ENCODE measurements at places on chromosomes 2 and 18. TPM values are rescaled to one million over a fixed set of nuclear protein-coding genes. Genes with fewer than 3 reads are reported as not detected.

DNA sequence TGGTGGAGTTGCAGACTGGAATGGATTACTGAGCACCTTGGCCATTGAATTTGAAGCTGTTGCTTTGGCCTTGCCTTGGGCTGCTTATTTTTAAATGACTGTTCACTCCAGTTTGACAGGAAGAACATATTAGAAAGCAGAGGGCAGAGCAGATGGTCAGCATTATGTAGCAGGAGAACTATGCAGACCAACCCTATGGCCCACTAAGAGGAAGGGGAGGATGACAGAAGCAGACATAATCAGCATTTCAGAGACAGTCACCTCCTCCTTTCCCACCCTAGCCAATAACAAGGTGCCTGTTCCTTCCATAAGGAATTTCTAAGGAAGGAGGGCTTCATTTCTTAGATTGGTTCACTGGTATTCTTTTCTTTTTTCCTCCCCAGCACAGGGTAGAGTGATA, 2.4 kb downstream of the CHRNA1 start:
- DNase-seq, result no peak

GRCh38 chr2:133760376-133760775, 192.1 kb upstream of the NCKAP5 start:
- DNase-seq, result no peak

DNA sequence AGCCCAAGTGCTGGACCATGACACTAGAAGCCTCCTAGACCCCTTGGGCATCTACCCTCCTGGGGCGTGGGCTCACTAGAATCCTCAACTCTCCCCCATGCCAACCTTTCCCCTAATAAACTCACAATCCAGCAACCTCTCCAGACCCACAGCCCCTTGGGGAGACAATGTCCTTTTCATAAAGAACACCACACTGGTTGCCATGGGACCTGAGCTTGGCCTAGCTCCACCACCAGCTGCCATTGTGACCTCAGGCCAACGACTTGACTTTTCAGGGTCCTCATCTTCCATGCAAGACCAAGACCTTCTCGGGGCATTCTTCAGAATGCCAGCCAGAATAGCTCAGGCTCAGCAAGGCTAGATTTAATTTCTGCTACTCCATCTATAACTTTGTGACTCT, 128.1 kb upstream of the NPAS2 start:
- no peak for DNase-seq

DSEL gene
- 49.8 TPM for total RNA-seq

GRCh38 chr18:46337271-46337670, 233.1 kb downstream of the HAUS1 start:
- no peak for DNase-seq

DNA sequence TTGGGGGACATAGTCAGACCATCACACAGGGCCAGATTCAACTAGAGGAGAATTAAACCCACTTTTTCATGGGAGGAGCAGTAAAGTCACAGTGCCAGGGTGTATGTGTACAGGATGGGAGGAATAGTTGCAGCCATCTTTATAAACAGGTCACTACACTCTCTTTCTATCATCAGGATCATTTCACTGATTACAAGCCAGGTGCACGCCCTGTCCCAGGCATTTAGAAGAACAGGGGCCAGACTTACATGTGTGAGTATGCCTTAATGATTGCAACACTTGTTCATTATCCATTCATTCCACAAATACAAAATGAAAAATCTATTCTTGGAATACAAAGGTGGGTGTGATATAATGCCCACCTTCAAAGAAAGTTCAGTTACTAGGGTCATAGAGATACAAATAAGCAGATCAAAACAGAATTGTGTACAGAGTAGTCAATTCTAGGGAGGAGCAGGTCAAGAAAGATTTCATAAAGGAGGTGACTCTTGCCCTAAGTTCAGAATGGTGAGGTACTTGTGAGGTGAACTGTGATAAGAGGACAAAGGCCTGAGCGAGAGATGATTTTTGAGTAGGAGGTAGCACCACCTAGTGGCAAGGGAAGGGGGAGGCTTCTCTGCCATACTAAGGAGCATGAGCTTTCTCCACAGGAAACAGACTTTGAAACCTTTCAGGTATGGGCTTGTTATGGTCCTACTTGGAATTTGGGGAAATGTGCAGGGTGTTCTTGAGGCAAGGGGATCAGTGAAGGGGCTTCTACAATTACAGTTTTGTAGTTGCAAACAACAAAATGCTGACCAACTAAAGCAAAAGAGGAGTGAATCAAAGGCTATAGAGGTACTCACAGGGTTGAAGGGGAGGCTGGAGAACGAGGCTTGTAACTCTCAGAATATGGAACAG, 156.3 kb downstream of the SUCLG1 start:
- no peak for DNase-seq

DIPK1C gene
- total RNA-seq, result not detected

SGPP2 gene
- total RNA-seq, result not detected

DNA sequence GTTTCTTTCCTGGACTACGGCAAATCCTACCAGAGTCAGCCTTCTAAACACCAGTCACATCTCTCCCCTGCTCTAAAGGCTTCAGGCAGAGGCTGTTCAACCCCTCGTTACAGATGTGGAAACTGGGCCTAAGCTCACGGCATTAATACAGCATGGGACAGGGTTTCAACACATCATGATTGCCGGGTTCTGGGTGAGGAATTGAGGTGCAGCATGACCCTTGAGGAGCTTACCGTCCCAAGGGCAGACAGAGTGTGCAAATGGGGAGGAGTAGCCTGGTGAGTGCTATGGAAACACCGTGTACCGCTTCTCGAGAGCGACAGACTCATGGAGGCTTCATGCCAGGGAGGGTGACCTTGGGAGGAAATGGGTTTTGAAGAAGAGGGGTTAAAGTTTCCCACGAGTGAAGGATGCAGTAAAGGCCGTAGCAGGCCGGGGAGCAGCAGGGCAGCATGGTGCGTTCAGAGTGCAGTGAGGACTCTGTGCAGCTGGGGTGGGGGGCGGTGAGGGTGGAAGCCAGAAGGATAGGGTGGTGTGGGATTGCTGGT, 51.1 kb downstream of the TGOLN2 start:
- DNase-seq, result no peak

DLGAP1 gene
- 6.0 TPM for total RNA-seq

GRCh38 chr18:46728219-46728930, 28.5 kb downstream of the ST8SIA5 start:
- DNase-seq, result no peak

HOXD13 gene
- not detected for total RNA-seq

DSG1 gene
- total RNA-seq, result not detected

TSN gene
- total RNA-seq, result 57.1 TPM

CDH7 gene
- total RNA-seq, result not detected
